RWPE1 (cell line): ENCODE measurements at places on chromosomes 4 and X.

GRCh38 chr4:181376058-181376457, 867.1 kb upstream of the TENM3 start:
- no peak for DNase-seq

DNA sequence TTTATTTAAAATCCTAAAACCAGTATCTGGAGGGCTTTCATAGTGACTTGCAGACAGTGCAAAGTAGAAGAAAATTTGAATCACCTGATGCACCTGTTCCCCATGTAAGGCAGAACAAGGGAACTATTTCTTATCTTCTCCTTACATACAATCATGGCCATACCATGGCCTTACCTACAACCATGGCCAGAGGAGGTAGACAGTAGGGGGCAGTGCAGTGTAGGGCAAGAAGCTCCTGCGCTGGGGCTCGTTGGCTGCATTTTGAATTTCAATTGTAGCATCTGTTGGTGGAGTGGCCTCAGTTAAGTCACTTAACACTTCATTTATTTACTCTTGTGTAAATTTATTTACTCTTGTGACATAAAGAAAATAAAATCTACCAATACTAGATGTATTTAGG, 33.0 kb downstream of the GALNTL6 start:
- peak; percentile 5 for DNase-seq

- DNase-seq = no peak
These were observed 35.1 kb downstream of the CLDN22 start for GRCh38 chr4:183284965-183285364.

DNA sequence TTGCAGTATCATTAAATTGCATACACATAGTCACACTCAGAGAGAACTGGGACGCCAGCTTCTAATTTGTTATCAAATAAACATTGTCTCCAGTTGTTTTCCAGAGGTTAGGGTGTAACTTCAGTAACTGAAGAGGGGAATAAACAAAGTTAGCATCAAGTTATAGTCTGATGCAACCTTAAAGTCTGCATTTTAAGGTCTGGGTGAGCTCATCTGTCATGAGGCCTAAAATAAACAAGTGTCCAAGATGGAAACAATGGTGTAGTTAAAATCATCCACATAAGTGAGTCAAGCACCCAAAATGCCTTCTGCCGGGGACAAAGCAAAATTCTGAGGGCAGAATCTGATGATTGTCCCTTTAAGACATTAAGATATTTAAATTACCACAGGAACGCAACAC, 70.3 kb upstream of the EMCN start:
- DNase-seq = no peak

- DNase-seq = no peak
These were observed 34.7 kb downstream of the CCNI start for GRCh38 chr4:77040854-77041725.

DNA sequence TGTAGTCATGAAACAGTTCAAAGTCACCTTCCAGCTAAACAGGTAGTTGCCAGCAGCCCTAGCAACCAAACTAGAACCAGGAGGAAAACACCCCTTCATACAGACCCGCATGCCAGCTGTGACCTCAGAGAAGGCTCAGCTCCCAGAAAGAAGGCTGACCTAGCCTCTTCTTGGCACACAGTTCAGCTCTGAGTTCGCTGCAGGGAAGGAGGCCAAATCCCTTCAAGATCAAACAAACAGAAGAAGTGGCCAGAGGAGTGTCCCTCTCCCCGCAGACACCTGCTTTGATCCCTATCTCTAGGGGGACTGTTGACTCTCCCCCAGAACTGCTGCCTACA, 56.0 kb downstream of the HADH start:
- DNase-seq = no peak

- no peak for DNase-seq
These were observed 66.1 kb downstream of the KLHL4 start for GRCh38 chrX:87583679-87584078.

- DNase-seq = no peak
These were observed 14.8 kb downstream of the PRSS12 start for GRCh38 chr4:118337954-118338353.
